CD4-positive, alpha-beta T cell treated with Interferon alpha-2 for 1 hour (primary cell): ENCODE measurements at places on chromosomes 16 and 17.

GRCh38 chr16:75380870-75381269 lies 52.4 kb downstream of the CFDP1 start:
- no peak for DNase-seq

GRCh38 chr17:70775679-70776078 lies 606.3 kb downstream of the KCNJ2 start:
- DNase-seq = no peak

- DNase-seq = no peak
Observed at GRCh38 chr17:81066771-81067315, 31.9 kb downstream of the BAIAP2 start.

DNA sequence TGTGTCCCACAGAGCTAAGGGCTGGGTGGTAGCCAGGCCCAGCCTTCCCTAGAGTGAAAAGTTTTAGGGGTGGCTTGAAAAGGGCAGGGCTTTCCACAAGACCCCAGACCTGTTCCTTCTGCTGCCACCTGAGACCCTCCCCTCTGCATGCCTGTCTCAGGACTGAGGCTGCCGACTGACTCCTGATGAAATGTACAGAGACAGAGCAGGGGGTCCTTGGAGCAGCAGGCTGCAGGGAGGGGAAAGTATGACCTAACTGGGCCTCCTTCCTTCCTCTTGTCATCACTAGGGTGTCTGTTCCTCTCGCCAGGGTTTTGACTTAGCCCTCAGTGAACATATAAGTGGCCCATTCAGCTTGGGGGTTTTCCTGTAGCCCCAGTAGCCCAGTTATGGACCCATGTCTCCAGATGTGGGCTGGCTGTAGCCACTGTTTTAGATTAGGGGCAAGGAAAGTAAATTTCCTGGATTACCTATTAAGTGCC lies 14.9 kb upstream of the NFATC3 start:
- peak; percentile 35 for DNase-seq

DNA sequence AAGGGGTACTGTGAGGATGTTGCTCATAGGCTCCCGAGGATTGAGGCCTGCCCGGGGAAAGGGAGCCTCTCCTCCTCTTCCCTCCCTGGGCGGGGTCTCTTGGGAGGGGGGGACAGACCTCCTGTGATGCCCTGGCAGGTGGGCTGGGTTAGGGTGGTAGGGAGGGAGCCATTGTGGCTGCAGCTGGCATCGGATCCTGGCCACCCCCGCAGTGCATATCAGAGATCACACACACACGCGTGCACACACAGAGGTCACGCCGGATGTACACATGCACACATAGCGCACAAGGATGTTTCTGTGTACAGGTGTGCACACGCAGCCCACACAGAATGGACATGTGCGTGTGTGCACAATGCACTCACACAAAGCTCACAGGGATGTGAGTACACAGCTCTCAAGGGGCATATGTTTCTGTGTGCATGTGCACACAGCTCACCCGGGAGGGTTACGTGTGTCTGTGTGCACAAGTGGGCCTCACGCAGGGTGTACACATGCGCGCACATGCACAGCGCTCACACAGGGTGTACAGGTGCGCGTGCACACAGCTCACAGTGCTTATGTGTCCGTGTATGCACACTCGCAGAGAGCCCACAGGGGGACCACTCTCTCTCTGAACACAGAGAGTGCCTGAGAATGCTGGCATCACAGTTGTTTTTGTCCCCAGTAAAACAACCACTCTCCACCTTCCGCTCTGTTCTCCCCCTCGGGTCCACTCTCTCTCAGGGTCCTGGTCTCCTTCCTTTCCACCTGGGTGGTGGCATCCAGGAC lies 2.4 kb downstream of the GJD3 start:
- no peak for DNase-seq

GRCh38 chr17:6444571-6445335 lies 498 bp downstream of the PIMREG start:
- DNase-seq = no peak
